MM.1S (cell line): ENCODE measurements at places on chromosomes 3 and 15.

- DNase-seq: peak; percentile 52
- no peak overlapping the region for H3K4me3 ChIP-seq
- no peak overlapping the region for H3K27ac ChIP-seq
- no peaks in the 10 kb centered on the region for H3K36me3 ChIP-seq
- peaks cover 14% of the 10 kb centered on the region for H3K4me1 ChIP-seq
Observed at GRCh38 chr15:52778457-52778856, 11.7 kb downstream of the ONECUT1 start.

DNA sequence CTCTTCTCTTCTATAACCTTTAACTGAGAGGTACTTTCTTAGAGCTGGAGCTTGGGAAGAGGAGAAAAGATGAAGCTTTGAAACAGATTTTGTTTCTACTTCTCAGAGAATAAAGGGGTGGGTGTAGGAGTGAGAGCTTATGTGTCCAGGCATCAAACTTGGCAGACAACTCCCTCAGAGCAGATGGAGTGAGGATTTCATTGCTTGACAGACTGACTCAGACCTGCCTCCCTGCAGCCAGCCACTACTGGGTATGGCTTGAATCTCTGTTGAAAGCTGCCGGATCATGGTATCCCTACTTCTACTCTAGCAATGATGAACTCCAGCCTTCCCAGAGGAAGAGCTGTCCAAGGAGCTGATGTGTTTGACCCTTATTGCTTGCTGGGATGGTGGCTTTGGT lies 36.7 kb downstream of the SYN2 start:
- H3K36me3 ChIP-seq: no peaks in the 10 kb centered on the region
- no peaks in the 10 kb centered on the region for H3K27me3 ChIP-seq
- no peak for DNase-seq
- no peak overlapping the region for H3K4me3 ChIP-seq
- H3K4me1 ChIP-seq: no peaks in the 10 kb centered on the region

DNA sequence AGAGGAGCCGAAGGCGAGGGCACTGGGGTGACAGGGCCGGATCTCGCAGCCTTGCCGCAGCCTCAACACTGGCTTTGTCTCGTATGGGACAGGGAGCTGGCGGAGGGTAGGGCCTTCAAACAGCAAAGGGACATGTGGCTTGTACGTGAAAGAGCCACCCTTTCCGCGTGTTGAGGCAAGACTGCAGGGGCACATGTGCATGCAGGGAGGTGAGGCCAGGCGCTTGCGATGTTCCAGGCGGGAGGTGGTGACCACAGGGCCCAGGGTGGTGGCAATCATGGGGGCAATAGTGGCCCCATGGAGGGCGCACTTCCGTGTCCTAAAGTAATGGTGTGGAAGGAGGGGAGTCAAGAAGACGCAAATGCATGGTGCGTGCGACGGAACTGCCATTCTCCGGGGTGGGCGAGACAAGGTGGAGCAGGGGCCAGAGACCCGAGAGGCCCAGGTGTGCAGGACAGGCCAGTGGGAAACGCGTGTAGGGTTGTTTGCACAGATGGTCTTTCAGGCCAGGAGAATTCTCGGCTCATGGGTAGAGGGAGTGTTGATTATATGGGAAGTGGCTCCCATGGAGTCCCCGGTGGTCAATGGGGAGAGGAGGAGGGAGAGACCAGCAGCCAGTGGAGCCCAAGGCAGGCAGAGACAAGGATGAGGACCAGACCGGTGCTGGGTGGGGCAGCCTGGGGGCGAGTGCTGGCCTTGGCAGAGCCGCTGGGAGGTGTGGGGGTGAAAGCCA lies 45.8 kb upstream of the PCSK6 start:
- H3K27ac ChIP-seq: no peak overlapping the region
- peaks cover 31% of the 10 kb centered on the region for H3K27me3 ChIP-seq
- H3K36me3 ChIP-seq: no peaks in the 10 kb centered on the region

DNA sequence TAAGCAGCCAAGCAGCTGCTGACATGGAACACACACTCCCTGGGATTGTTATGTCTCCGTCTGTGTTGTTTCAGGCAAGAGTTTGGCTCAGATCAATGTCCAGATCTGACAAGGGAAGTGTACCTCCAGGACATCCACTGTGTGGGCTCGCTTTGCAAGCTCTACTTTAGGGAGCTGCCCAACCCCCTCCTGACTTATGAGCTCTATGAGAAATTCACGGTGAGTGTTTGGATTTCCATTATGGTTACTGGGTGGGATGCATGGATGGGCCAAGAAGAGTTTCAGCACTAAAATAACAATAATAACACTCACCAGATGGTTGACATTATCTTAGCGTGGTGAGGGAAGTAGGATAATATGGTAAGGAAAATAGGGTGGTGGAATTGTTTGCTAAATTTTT lies 74.1 kb downstream of the ARHGAP31 start:
- H3K4me3 ChIP-seq: no peak overlapping the region
- no peaks in the 10 kb centered on the region for H3K27me3 ChIP-seq
- no peak overlapping the region for H3K27ac ChIP-seq
- no peaks in the 10 kb centered on the region for H3K36me3 ChIP-seq

- H3K27ac ChIP-seq: no peak overlapping the region
- no peak for DNase-seq
- H3K27me3 ChIP-seq: no peaks in the 10 kb centered on the region
- H3K4me1 ChIP-seq: no peaks in the 10 kb centered on the region
Observed at GRCh38 chr3:109772520-109772919, 435.2 kb upstream of the DPPA4 start.

- no peak for DNase-seq
- H3K27me3 ChIP-seq: no peaks in the 10 kb centered on the region
- H3K4me1 ChIP-seq: no peaks in the 10 kb centered on the region
- no peaks in the 10 kb centered on the region for H3K36me3 ChIP-seq
- H3K4me3 ChIP-seq: no peak overlapping the region
- no peak overlapping the region for H3K27ac ChIP-seq
Observed at GRCh38 chr15:94370206-94370935, 139.0 kb downstream of the MCTP2 start.

DNA sequence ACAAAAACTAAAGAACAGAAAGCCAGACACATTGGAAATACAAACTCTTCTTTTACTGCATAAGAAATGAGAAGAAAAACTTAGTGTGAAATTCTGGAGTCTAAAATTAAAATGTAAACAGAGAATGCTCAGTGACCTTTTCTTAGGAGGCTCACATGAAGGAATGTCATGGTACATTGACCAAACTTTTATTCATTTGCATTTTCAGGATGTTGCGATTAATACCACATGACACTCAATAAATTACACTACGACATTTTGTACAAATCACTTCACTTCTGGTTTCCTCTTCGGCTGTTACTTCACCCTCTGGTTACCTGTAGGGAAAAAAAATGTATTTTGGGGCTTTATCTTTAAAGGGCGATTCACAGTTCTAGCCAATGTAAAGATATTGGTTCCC lies 56.4 kb upstream of the ACTC1 start:
- H3K4me3 ChIP-seq: no peak overlapping the region
- H3K27ac ChIP-seq: no peak overlapping the region
- no peaks in the 10 kb centered on the region for H3K27me3 ChIP-seq
- H3K36me3 ChIP-seq: no peaks in the 10 kb centered on the region
- no peak for DNase-seq

- peaks cover 16% of the 10 kb centered on the region; the same call in 1 of the 2 replicates for H3K27me3 ChIP-seq
- peak; percentile 37 for DNase-seq
- H3K36me3 ChIP-seq: no peaks in the 10 kb centered on the region
Observed at GRCh38 chr3:194573680-194574437, 59.4 kb downstream of the TMEM44 start.

DNA sequence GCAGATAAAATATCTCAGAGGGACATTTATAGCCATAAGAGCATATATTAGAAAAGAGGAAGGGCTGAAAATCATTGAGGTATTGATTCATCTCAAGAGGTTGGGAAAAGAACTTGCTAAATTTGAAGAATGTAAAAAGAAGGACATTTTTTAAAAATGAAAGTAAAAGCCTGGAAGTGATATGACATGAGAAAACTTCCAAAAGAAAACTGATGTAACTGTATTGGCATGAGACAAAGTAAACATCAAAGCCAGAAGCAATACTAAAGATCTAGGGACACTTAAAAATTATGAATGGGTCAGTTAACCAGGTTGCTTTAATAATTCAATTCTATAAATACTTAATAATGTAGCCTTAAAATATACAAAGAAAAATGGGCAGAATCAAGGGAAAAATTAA lies 31.9 kb downstream of the CEP63 start:
- H3K27ac ChIP-seq: no peak overlapping the region
- no peak overlapping the region for H3K4me3 ChIP-seq
- DNase-seq: no peak
- H3K36me3 ChIP-seq: no peaks in the 10 kb centered on the region; the same call in 1 of the 2 replicates
- no peaks in the 10 kb centered on the region for H3K27me3 ChIP-seq

- H3K36me3 ChIP-seq: no peaks in the 10 kb centered on the region
- H3K4me3 ChIP-seq: peak overlapping the region; percentile 48
- no peaks in the 10 kb centered on the region for H3K27me3 ChIP-seq
- H3K4me1 ChIP-seq: peaks cover 21% of the 10 kb centered on the region
- DNase-seq: peak; percentile 77
Observed at GRCh38 chr3:98556164-98557130, 24.7 kb downstream of the GPR15 start.

GRCh38 chr3:4722103-4722502 lies 229.0 kb downstream of the ITPR1 start:
- no peak overlapping the region for H3K4me3 ChIP-seq
- H3K36me3 ChIP-seq: no peaks in the 10 kb centered on the region
- no peak for DNase-seq
- no peak overlapping the region for H3K27ac ChIP-seq
- no peaks in the 10 kb centered on the region for H3K4me1 ChIP-seq

DNA sequence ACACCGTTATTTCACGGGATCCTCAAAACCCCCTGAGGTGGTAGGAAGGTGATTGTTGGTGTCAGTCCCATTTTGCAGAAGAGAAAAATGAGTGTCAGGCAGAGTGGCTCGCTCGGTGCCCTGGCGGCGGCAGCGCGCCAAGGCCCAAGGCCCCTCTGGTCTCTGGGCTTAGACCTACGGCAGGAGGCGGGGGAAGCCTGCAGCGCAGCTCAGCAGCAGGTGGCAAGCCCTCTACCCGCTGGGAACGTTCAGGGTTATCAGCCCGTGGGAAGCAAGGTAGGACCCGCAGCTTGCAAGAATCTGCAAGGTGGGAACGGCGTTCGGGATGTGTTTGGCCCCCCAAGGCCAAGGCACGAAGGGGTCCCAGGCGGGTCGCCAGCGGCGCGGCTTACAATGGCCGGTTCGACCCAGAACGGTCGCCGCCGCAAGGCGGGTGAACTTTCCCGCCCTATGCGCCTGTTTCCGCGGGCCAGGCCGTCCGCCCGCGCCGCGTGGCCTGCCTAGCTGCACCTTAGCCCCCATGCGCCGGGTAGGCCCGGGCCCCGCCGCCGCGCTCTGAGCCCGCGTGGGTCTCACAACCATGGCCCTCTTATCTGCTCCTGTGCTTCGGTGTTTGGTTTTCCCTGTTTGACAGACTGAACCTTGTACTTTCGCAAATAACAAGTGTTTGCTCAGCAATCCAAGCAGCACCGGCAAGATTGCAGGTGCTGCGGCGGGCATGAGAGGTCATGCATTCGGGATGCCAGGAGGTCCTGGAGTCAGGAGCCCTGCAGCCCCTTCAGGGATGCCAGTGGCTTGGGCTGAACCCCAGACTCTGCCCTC lies 39.7 kb downstream of the CCNL1 start:
- no peak overlapping the region for H3K4me3 ChIP-seq
- H3K27ac ChIP-seq: no peak overlapping the region
- peaks cover 7% of the 10 kb centered on the region; the same call in 1 of the 2 replicates for H3K4me1 ChIP-seq
- H3K36me3 ChIP-seq: no peaks in the 10 kb centered on the region

DNA sequence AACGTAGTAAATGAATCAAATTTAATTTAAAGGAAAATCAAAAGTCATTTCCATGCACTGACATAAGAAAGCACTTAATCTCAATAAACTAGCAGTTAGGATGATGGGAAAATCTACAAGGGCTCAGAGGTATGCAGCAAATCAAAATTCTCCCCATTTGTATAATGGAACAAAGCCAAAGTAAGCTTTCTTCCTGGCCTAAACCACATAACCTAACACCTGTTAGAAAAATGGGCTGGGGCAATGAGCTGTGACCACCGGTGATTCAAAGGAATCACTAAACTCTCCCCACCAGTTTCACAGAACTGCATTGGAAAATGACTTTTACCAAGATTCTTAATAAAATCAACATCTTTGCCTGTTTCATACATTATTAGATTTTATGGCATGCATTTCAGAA lies 1024.3 kb downstream of the FHIT start:
- no peak overlapping the region for H3K27ac ChIP-seq
- no peaks in the 10 kb centered on the region for H3K27me3 ChIP-seq
- no peaks in the 10 kb centered on the region for H3K36me3 ChIP-seq

GRCh38 chr3:174342941-174343501 lies 516.1 kb upstream of the NAALADL2 start:
- H3K4me1 ChIP-seq: 0 out of 2 replicates have a peak, but pooled peaks cover 4% of the 10 kb centered on the region
- no peak for DNase-seq
- no peaks in the 10 kb centered on the region for H3K27me3 ChIP-seq

DNA sequence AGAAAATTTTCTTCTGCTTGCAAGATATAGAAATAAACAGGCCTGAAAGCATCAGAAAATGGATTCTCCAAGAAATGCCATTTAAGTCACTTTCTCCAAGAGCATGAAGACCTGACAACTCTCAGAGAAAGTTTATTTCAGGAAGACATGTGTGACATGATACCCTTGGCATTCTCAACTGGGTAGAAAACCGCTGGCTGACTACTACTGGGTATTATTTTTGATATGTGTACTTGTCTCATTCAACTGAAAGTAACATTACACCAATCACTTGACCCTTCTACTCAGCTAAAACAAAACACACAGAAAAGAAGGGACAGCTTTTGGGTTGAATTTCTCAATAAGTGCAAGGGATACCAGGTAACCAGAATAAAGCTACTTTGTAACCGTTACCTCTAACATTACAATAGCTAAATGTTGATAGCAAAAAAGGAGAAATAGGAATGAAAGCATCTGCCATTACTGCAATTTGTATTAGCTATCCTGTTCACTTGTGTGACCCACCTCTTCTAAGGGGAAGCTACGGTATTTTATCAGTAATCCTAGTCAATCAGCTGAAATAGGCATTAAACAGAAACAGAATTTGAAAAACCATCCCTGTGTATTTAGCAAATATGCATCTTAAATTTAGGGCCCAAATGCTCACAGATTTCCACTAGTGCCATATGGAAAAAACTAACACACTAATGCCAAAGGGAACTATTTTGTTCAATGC lies 7.3 kb downstream of the TRA2B start:
- H3K27ac ChIP-seq: no peak overlapping the region
- H3K4me1 ChIP-seq: peaks cover 62% of the 10 kb centered on the region
- peaks cover 50% of the 10 kb centered on the region for H3K36me3 ChIP-seq
- no peak for DNase-seq
